ENCODE measurements at places on chromosomes 4 and X. TPM values are rescaled to one million over a fixed set of nuclear protein-coding genes. Genes with fewer than 3 reads are reported as not detected.

GRCh38 chr4:151931563-151931962, 170.8 kb upstream of the GATB start:
- DNase-seq: no peak

GRCh38 chr4:128571747-128572146, 237.8 kb upstream of the JADE1 start:
- peak; percentile 73 for DNase-seq

DNA sequence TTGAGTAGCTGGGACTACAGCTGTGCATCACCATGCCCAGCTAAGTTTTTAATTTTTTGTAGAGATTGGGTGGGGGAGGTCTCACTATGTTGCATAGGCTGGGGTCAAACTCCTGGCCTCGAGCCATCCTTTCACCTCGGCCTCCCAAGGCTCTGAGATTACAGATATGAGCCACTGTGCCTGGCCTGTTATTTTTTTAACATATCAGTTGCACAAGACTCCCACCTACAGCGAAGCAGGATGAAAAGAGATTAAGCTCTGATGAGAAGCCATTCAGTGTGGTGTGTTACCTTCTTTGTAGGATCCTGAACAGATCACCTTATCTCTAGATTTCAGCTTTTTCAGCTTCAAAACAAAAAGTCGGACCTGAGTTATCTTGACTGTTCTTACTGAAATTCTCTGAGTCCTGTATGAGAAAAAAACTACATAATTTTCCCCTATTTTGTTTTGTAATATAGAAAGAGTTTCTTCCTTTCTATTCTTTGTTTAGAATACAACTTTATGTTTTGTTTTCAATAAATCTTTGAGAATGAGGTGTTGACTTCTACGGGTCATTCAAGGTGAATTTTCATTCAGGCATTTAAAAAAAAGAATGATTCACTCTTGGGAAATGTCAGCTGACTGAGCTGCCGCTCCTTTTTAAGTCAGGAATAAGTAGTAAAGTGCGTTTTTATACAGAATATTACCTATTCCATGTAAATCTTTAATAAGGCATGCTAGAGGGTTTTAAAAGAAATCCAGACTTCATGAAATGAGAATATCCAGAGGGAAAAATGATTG, 134.6 kb downstream of the ARSF start:
- no peak for DNase-seq

- DNase-seq: peak; percentile 8
Measured at GRCh38 chr4:8319061-8319460, 49.5 kb downstream of the HTRA3 start.

- DNase-seq: peak; percentile 32
Measured at GRCh38 chrX:107716118-107716684, 59.4 kb downstream of the TSC22D3 start.

GRCh38 chr4:105631818-105632400, 76.6 kb downstream of the INTS12 start:
- no peak for DNase-seq

DNA sequence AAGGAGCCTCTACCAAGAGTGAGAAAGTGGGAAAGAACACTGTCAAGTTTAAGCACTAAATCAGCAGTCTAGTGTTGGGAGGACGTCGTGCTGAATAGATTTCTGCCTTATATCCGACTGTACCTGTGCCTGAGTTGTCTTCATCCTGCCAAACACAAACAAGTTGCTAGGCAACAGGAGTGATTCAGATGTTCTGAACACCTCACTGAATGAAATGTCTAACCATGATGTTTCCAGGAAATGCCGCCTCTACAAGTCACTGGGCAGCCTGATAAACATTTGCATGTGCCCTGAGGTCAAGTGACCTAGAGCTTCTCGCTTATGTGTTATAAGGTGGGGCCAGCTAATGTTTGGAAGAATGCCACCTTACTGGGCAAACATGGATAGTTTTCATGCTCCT, 37.9 kb downstream of the SGMS2 start:
- DNase-seq: peak; percentile 13

DNA sequence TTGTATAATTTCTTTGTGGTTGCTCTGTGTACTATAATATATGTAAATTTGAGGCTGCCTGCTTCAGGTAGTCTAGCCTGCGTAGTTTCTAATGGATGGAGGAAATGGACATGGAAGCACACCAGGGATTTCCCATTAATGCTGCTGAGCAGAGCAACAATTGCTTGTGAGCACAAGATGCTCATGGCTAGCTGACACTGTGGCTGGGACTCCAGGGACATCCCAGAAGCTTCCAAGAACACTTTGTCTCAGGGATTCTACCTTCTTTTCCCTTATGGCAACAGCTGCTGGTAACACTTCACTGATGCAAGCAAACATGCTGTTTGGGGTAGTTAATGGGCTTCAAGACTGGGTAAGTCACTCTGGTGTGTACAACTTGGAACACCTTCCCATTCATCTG, 66.1 kb downstream of the TENT5D start:
- no peak for DNase-seq

- no peak for DNase-seq
Measured at GRCh38 chr4:53635697-53636483, 44.6 kb upstream of the LNX1 start.

- no peak for DNase-seq
Measured at GRCh38 chrX:38941675-38942074, 140.4 kb downstream of the MID1IP1 start.

DNA sequence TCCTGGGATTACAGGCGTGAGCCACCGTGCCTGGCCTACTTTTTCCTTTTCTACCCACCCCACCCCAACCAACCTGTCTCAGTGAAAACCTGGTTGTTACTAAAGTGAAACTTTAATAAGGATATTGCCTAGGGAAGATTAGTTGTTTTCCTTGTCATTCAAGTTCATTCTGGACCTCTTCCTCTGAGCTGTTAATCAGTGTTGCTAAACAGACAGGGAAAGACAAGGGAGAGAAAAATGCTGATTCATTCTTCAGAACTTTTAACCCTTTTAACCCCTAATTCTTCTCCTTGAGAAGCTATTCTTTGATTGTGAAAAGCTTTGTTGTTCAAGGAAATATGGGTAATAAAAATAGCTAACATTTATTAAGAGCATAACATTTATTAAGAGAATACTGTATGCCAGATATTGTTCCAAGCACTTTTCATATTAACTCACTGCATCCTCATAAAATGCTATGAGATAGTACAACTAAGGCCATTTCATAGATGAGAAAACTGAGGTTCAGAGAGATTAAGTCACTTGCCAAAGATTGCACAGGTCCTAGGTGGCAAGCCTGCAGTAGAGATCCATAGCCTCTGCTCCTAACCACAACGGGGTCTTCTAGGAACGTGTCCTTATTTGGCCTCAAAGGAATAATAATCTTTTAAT, 34.8 kb downstream of the OSTC start:
- no peak for DNase-seq

DNA sequence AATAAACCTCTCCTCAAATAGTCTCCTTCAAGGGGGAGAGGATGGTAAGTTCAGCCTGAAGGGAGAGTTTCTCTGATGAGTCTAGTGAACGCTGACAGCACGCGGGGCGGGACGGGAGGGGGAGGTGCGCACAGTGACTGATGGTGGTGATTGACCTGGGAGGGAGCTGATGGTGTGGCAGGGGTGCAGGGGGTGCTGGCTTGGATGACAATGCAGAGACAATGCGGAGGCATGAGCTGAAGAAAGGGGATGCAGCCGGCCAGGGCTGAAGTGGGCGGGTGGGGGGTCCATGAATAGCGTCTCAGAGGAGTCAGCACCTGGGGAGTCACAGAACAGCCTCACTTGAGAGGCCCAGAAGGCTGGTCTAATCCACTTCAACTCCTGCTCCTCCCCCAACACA, 142.5 kb upstream of the PJA1 start:
- no peak for DNase-seq

GRCh38 chr4:129138810-129139496, 43.0 kb downstream of the C4orf33 start:
- DNase-seq: no peak

The POLN gene
- total RNA-seq: 0.61 TPM

The GUCY1B1 gene
- total RNA-seq: 1.0 TPM

The ZNF718 gene
- total RNA-seq: 0.05 TPM

The IL2 gene
- total RNA-seq: not detected

The AWAT2 gene
- not detected for total RNA-seq

Measured in SJSA1 (cell line).